NCI-H2227 treated with DMSO at 0.1 percent for 48 hours (cell line): ENCODE measurements at places on chromosomes 3 and 15.

- peak; percentile 21 for DNase-seq
Measured at GRCh38 chr3:192772240-192772894, 45.0 kb upstream of the FGF12 start.

GRCh38 chr3:44329946-44330345 is 8.6 kb upstream of the TCAIM start:
- DNase-seq: no peak

DNA sequence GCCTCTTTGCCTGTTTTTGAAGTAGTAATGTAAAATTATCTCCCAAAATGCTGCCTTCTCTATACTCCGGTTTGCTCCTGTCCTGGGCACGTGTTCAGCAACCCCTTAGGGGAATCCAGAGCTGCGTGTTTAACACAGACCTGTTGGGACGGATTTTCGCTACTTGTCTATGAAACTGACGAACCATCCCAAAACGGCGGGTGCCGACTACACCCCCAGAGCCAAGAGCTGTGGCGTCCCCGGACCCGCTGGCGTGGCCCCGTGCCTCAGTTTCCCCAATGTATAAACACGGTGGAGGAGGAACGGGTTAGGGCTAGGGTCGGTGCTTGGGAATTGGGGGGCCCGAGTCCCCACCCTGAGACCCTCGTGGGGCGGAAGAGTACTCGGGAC is 473 bp downstream of the FHIT start:
- peak; percentile 4 for DNase-seq

DNA sequence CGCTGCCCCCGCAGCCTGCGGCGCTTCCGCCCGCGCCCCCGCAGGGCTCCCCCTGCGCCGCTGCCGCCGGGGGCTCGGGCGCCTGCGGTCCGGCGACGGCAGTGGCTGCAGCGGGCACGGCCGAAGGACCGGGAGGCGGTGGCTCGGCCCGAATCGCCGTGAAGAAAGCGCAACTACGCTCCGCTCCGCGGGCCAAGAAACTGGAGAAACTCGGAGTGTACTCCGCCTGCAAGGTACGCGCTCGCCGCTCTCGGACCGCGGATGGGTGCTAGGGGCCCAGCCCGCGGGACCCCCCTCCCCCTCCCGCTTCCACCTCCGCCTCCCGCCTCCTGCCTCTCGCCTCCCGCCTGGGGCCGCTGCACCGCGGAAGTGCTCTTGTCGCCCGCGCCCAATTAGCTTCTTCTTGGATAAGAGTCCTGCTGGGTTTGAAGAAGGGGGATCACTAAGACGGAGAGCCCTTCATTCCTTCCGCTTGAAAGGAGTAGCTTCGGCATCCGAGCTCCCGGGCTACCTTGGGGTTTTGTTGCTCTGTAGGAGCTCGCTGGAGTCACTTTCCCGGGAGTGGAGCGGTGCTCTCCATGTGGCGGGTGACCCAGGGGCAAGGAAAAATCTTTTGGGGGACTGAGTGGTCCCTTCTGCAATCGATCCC is 426 bp downstream of the KAT2B start:
- DNase-seq: peak; percentile 42

DNA sequence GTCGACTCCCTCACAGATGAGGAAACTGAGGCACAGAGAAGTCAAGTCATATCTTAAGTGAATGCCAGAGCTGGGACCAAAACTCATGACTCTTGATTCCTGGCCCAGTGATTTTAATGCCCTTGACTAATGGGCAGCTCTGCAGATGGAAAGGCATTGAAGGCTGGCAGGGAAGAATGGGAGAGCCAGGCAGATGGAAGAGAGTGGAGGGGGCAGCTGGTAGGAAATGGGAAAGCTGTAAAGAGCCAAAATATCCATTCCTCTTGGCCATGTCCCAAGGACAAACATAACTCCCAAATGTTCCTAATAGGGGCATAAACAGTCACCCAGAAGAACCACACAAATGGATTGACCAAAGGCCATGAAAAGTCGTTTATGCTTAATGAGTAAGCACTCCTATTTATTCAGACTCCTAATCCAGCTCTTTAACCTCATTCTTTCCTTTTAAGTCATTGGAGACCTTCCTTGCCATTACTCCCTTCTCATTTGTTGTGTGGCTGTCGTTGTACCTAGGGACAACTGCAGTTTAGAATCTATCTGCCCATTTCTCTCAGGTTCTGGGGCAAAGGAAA is 330.5 kb upstream of the ROPN1 start:
- no peak for DNase-seq

GRCh38 chr3:4977001-4977852 is 2.0 kb upstream of the BHLHE40 start:
- DNase-seq: no peak

DNA sequence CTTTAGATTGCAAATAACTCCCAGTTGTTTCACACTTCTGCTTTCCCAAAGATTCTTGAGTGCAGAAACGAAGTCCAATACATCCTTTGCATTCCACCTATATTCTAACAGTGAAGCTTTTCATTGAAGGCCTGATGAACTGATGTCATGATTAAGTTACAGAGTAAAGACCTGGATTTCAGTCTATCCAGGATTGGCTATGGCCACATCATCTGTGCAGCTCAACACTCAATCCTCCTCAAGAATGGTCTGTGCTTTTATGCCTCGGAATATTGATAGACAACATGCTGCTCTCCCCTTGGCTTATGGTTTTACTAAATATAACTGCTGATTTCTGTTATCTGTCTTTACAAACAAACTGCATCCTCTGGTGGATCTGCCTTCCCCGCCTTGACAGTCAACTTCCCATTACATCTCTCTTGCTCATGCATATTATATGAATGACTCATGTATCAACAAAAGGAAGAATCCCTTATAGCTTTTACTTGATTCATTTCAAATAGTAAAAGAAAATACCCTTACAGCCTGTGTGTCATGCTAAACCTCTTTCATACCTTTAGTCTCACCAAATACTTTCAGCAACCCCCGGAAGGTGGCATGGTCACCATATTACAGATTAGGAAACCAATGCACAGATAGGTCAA is 59.5 kb downstream of the SCN11A start:
- DNase-seq: no peak

DNA sequence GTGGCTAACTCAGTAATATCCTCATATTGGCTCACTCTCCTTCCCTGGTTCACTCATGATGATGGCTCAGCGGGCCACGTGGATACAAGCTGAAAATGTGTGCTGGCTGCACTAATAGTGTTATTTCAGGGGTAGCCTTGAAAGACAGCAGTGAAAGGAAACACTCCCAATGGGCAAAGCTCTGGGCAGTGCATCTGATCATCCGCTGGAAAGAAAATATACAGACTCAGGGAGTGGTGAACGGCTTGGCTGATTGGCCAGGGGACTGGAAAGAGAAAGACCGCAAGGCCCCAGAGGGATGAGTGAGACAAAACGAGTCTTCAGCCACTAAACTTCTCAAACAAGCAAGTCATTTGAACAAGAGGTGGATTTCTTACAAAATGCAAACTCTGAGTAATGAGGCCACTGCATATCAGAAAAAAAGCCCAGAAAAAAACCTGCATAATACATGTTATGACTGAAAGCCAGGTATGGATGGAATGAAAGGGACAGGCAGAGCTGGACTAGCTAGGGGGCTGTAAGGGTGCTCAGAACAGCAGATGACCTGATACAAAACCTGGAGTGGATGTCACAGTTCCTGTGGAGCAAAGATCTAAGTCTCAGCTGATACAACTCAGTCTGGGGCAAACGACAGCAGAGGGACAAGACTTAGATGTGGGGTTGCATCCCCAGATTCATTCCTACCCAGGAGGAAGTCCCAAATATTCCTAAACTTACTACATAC is 33.3 kb downstream of the CMTM6 start:
- DNase-seq: no peak

DNA sequence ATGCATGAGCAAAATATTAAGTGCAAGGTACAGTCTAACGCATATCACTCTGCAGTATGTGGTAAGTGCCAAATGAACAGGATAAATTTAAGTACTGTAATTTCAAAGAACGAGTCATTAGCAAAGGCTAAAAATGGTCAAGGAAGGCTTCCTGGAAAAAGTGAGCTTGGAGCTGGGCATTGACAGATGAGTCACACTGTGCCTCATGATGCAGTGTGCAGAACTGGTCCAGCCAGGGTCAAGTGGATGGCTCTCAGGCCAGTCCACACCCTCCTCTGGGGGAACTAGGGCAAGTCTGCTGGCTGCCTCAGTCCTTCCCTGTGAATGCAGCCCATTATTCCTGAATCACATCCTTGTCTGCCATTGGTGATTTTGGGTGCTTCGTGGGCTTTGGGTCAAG is 76.3 kb downstream of the CACNA1D start:
- DNase-seq: no peak

DNA sequence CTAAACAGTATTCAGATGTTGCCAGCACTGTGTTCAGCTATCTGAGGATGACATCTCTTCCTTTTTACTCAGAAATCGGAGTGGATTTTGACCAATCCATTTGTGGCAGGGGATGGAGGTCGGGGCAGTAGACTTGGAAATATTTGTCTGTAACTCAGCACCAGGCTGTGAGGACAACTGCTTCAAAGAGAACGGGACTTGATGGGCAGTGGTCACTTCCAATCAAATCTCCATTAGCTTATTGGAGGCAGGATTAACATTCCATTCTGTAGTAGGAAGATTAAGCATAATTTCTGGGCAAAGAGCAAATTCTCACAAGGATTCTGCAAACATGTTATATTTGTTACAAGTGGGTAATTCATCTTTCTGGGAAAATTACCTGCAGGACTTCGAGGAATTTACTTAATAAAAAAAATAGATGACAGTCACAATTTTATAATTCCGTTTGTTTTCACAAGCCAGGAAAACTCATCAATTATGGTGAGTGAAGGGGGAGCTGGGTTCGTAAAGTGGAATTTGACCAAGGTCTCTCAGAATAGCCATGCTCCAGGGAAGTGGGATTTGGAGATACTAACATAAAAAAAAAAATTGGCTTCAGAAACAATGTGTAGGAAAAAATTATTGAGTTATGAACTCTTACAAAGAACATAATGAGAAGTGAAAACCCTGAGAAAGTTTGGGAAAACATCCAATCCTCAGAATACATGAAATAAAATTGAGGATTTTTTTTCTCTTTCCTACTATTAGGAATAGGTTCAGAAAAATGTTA is 18.1 kb downstream of the CRABP1 start:
- no peak for DNase-seq

DNA sequence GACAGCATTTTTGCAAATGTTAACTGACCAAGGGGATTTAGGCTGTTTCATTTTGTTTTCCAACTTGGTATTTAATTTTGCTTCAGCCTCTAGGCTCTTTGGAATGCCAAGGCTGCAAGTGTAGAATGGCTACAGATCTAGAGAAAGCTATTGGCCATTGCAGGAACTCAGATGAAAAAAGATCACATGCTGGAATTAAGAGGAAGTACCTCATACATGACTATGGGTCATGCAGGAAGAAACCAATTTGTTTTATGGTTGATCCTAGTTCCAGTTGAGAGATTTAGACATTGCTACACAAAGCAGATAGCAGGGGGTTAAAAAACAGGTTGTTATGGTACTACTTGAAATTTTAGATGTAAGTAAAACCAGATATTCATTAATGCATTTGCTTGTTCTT is 12.7 kb upstream of the CLDN16 start:
- DNase-seq: no peak

- DNase-seq: no peak
Measured at GRCh38 chr3:186821429-186822387, 15.4 kb upstream of the RFC4 start.

- no peak for DNase-seq
Measured at GRCh38 chr3:99713440-99713839, 75.0 kb downstream of the COL8A1 start.

GRCh38 chr15:48017747-48018146 is 103.0 kb upstream of the SLC24A5 start:
- no peak for DNase-seq

DNA sequence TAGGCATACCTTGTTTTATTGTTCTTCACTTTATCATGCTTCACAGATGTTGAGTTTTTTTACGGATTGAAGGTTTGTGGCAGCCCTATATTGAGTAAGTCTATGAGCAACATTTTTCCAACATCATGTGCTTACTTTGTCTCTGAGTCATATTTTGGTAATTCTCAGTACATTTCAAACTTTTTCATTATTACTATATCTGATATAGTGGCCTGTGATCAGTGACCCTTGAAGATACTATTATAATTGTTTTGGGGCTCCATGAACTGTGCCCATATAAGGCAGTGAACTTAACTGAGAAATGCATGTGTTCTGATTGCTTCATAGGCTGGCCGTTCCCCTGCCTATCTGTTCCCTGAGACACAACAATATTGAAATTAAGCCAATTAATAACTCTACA is 42.8 kb upstream of the NSMCE3 start:
- DNase-seq: no peak

DNA sequence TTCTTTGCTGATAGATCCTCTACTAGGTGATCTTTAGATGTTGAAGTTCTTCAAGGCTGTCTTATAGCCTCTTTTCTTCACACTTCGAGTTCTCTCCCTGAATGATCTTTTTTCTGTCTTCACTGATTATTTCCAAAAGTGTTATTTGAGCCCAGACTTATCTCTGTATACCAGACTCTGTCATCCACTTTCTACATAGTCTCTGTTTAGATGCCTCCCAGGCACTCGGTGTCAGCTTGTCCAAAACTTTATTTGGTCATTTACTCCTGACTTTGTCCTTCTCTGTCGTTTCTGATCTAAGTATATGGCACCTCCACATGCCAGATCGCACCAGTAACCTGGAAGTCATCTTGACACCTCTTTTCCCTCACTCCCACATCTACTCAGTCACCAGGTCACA is 27.6 kb downstream of the KLHL18 start:
- no peak for DNase-seq

- no peak for DNase-seq
Measured at GRCh38 chr3:10822055-10822454, 6.0 kb downstream of the SLC6A11 start.

DNA sequence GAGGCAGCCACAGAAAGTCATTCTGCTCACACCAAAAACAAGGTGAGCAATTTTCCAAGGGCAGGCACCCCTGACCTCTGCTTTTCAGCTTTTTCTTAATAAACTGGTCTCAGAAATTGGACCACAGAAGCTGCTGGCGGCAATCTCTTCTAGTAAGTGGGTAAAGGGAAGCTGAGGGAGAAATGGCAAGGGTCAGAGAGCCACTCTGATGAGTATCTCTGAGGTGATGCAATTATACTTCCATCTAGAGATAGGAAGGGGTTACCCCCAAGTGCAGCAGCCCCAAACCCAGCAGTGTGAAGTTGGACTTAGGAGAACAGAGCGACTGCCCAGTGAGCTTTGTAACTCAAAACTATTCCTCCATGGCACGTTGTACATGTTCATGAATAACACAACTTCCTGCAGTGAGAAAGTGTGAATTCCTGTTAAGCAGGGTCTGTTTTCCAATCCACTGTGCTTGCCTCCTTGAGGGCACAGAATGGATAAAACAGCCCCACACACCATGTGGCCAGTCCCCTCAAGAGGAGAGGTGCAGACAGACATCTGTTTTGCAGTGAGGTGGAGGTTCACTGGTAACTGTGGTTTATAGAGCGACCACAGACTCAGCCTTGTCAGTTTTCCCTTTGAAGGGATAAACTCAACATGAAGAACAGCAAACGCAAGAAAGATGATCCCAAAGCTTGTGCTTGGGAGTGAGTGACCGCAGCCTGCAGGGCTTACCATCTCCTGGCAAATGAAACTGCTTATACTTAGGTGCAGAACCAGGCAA is 683.4 kb upstream of the CFAP20DC start:
- DNase-seq: no peak

GRCh38 chr3:8857720-8858367 is 88.4 kb upstream of the OXTR start:
- no peak for DNase-seq
